ENCODE measurements at places on chromosomes 5 and 9.
A peak's percentile ranks its signal among the peaks of the same experiment; 100 is the strongest.

- DNase-seq = no peak
These were observed 81.1 kb upstream of the EPB41L4B start for GRCh38 chr9:109401990-109402318.

GRCh38 chr5:44747396-44747795 lies 61.4 kb upstream of the MRPS30 start:
- DNase-seq = no peak

GRCh38 chr9:108105885-108106284 lies 616.3 kb upstream of the KLF4 start:
- no peak for DNase-seq

- peak; percentile 88 for DNase-seq
These were observed 298.4 kb upstream of the PRDM9 start for GRCh38 chr5:23208959-23209431.

DNA sequence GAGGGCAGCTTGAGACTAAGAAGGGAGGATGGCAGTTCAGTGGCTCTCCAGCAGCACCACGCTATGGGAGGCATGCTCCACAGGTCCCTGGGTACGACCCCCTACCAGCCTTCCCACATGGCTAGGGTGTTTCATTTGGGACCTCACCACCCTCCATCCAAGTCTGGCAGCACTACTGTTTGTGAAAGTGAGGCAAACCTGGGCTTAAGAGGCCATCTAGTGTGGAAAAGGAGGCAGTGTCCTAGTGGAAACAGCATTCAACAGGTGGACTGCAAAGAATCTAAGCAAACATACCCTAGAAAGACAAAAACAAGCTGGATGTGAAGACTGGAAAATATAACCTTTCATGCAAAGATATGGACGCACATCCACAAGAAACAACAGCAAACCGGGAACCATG lies 4.8 kb upstream of the C5orf47 start:
- DNase-seq = no peak

DNA sequence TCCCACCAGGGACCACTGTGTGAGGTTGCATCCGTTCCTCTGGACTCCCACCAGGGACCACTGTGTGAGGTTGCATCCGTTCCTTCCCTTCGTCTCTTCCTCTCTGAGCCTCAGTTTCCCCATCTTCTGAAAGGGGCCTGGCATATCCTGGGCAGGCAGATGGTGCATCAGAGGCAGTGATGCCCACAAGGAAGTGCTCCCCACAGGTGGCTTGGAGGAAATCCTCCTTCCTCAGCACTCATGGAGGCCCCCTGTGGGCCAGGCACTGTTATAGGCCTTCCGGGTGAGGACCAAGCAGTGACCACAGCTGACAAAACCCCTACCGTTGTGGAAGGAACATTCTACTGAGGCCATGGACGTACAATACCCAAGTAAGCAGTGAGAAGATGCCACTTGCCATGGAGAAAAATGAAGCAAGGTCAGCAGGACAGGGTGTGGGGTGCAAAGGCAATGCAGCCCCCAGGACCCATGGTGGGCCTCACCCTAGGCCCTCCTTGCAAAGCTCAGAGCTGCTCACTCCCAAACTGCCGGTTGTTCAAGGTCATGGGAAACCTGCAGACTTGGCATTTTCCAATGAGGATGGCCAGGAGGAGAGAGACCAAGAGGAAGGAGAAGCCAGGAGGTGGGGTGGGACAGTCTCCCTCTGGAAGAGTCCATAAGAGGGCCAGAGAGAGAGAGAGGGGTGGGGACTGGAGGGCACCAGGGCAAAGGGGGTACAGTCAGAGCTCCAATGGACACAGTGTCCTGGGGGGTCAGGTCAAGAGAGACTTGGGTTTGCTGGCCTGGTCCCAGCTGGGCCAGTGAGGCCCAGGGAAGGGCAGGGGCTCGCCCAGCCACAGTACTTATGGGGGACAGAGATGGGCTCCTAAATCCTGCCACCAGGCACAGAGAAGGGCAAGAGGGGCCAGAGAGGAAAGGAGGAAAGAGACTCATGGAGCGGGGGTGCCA lies 51.1 kb downstream of the C9orf50 start:
- DNase-seq = no peak

- DNase-seq = no peak
These were observed 4.7 kb upstream of the FIBCD1 start for GRCh38 chr9:130943777-130944176.

GRCh38 chr5:150774145-150774544 lies 4.4 kb upstream of the SMIM3 start:
- DNase-seq = no peak

DNA sequence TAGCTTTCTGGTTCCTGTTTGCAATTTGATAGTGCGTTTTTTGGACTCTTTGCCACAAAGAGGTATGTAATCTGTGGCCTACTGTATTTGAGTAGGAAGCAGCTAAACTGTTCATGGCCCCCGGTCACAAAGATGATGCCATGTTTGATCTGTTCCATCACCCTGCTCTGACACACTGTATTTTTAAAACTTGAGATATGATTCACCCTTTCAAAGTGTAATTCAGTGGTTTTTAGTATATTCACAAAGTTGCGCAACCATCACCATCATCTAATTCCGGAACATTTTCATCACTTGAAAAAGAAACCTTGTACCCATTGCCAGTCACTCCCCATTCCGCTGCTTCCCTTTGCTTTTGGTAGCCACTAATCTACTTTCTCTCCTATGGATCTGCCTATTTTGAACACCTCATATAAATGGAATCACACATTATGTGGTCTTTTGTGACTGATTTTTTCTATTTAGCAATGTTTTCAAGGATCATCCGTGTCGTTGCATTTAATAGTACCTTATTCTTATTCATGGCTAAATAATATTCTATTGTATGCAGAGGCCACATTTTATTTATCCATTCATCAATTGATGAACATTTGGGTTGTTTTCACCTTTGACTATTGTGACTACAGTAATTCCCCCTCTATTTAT lies 141.6 kb downstream of the NR3C1 start:
- no peak for DNase-seq

GRCh38 chr9:125821078-125821477 lies 73.9 kb downstream of the PBX3 start:
- no peak for DNase-seq

DNA sequence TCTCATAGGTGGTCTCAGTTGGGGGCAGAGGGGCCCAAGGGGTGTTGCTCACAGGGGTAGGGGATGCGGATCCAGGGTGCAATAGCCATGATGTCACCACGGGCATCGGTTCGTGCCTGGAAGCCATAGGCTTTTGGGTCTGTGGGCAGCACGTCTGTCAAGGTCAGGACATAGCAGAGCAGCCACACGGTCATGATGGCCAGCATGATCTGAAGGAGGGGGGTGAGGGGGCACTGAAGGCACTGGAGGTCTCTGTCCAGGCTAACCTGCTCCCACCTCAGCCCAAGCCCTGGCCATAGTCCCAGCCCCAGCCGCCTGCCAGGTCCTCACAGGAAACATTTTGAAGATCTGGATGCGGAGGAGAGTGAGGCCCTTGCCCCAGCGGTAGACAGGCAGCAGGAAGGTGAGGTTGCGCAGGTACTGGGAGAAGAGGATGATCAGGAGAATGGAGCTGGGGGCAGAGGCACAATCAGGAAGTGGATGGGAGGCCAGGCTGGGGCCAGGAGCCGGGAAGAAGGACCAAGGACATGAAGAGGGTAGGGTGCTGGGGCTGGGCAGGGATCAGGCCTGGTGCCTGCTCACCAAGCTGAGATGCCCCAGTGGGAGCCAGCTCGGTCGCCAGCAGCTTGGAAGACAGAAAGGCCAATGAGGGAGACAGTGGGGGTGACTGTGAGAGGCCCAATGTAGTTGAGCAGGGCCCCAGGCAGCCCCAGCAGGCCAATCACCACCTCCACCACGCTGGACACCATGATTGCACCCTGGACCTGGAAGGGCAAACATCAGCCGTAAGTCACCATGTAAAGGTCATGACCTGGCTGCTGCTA lies 3.3 kb downstream of the SLC23A1 start:
- DNase-seq = no peak

GRCh38 chr5:179596421-179596820 lies 27.1 kb downstream of the HNRNPH1 start:
- DNase-seq = no peak

GRCh38 chr5:139588962-139589361 lies 27.8 kb downstream of the UBE2D2 start:
- DNase-seq = no peak

DNA sequence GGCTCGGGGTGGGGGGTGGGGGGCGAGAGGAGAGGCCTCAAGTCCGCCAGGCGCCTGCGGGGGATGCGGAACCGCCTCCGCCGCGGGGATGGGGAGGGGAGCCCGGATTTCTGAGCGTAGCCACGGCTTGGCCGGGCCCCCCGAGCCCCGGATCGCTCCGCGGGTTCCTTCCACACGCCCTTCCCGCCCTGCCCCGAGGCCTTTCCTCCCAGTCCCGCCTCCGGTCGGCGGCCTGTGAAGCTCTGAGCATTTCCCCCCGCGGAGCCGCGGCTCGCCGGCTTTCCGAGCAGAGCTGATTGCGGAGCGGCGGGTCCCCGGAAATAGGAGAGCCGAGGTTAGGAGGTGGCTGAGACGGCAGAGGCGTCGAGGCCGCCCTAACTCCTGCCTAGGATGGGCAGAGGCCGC lies 6.1 kb downstream of the IRX4 start:
- DNase-seq = no peak

GRCh38 chr9:12880406-12881015 lies 105.7 kb downstream of the LURAP1L start:
- no peak for DNase-seq

GRCh38 chr9:121838746-121839669 lies 187.6 kb downstream of the DAB2IP start:
- DNase-seq = no peak

DNA sequence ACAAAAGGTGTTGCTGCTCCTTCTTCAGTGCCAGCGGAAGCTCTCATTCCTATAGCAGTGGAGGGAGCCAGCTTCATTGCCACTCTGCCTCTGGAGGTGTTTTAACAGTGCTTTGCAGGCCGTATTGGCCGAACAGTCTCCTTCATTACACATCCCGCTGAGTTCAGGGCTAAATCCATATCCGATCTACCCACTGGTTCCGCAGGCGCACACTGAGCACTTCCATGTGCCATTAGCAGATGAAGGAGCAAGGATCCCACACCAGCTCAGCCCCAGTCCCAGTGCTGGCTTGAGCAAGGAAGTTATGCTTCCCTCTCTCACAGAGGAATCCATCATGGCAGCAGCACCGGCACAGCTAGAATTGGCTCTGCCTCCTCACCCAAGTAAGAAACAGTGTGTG lies 121.2 kb upstream of the IRX2 start:
- DNase-seq = no peak

- no peak for DNase-seq
These were observed 80.3 kb downstream of the SGCD start for GRCh38 chr5:156407251-156407650.

DNA sequence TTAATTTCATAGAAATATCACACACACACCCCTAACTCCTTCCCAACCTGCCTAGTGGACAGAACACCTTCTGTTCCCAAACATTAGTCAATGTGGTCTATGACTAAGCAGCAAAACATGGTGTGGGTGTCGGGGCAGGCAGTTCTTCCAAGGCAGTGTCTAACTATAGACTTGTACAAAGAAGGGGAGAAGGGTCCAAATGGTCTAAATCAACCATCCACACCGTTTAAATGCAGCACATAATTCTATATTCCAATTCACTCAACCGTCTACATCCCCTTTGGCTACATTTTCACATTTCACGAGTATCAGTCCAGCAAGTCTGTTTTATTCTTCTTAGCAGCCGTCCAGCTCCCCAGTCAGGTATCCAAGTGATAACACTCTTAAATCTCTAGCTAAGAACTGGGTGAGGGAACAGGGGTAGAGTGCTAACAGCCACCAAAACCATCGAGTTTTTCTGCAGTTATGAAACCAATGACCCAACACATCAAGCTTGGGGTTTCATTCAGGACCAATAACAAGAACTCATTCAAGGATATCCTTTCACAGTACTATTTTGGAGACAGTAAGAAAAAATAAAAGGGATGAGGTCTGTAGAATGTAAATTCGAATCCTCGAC lies 3.3 kb downstream of the ZNF608 start:
- DNase-seq = no peak

DNA sequence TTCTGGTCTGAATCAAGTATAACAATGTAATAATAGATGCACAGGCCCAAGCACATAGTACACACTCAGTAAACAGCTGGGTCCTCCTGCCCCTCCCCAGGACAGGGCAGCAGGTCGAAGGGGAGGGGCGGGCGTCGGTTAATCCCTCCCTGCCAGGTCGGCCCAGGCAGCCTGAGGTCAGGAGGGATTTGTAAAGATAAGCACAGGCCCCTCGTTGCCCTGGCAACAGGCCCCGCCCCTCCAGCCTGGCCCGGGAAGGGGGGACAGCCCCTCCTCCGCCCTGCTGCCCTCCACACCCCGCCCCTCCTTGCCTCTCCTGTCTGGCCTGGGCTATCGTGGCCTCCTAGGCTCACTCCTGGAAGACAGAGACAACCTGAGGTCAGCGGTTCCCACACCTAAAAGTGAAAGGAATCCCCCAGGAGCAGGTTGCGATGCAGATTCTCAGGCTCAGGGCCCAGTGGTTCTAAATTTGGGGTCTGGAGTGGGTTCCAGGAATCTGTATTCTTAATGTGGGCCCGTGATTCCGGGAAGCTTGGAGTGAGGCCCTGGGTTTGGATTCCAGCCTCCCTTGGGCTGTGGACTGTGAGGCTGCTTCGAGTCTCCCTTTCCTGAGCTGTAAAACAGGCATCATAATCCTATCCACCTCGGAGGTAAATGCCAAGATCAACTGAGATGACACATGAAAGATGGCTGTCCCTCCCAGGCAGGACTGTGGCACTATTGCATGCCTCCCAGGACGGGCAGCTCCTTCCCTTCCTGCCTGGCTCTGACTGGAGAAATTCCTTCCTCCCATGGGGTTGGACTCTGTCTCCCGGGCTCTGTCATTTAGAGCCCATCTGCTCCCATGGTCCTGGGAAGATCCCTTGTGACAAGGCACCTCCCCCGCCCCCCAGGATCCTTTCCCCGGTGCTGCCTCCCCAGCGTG lies 4.4 kb downstream of the CRB2 start:
- no peak for DNase-seq

DNA sequence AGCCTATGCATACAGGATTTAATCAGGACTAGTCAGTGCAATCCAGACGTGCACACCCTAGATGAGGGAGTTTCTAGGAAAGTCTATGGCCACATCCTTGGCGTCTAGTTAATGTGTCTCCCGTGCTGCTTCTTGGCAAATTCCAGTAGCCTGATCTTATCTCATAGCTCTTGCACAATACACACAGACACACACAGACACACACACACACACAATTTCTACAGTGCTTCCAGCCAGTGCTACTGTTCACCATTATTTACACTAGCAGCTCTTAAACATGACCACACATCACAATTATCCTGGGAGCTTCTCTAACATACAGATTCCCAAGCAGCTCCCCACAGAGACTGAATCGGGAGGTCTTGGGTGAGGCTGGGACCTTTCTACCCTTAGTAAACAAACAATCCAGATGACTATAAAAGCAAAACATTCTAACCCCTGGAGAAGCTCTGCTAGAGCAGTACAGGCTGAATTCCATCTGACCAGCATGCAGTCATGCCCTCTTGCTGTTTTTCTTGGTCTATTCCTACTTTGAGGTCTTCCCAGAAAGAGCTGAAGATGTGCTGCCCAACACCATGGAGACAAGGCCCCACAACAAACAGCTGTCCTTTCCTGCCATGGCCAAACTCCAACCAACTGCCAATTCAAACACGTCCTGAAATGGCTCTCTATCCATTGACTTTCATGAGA lies 236.6 kb downstream of the DEPDC1B start:
- DNase-seq = no peak
